ENCODE measurements at places on chromosomes 3 and 15.

- no peak for DNase-seq
These were observed 88.3 kb downstream of the ATP10A start for GRCh38 chr15:25774871-25775270.

DNA sequence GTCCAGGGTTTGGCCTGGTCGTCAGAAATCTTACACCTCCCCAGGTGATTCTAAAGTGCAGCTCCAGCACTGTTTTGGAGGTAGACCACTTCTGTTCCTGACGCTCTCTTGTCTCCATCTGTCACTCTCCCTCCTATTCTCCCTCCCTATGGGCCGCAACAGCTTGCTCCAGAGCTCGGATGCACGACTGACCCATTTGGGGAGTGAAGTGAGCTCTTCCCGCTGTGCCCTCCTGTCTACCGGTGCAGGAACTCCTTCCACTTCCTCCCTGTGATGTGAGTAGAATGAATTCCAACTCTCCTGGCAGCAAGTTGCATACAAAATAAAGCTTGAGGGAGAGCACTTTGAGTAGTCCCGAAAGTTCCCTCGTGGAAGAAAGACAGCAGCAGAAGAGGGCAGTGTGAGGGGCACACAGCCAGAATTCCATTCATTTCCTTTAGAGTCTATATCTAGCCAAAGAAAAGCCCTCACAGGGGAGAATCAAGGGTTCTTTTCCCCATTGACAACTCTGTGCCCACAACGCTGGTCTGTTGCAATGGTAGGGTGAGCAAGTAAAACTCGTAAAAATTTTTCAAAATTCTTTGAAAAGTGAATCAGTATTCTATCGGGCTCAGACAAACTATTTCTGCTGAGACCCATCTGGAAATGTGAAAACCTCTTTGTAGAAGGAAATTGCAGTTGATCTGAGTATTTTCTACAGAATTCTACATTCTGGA, 39.9 kb upstream of the BDH1 start:
- no peak for DNase-seq

GRCh38 chr15:77224352-77224751, 153.4 kb upstream of the TSPAN3 start:
- DNase-seq, result no peak

- no peak for DNase-seq
These were observed 77.9 kb upstream of the ASB14 start for GRCh38 chr3:57370341-57370740.

- DNase-seq, result no peak
These were observed 32.3 kb upstream of the LEKR1 start for GRCh38 chr3:156793851-156794250.

DNA sequence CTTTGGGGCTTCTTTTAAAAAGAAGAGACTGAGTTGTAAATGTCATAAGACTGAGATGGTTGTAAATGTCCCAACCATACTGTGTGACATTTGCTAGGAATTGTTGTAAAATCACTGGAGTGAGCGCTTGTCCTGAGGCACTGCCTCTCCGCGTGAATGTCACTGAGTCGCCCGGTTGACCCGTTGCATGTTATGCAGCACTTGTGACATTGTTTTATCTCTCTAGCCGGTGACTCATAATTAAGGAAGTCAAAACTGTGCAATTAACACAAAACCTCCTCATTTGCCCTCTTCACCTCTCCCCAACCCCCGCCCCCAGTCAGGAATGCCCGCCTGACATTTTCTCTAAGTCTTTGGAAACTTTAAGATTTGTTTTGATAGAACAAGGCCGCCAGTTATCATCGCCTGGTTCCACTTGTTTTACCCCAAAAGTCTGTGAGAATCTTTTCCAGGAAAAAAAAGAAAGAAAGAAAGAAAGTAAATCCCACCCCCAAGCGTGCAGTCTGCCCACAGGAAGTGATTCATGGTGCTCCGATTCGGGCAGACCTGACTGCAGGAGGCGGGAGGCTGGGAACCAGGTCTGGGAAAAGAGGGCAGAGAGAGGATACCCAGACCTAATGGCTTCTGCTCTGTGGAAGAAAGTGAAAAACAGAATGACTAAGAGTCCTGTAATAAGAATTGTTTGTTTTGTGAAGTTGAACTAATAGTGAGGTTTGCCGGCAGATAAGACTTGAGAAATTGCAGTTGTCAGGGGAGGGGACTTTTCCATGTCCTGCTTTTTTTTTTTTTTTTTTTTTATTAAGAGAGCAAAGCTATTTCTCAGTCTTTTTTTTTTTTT, 84.8 kb downstream of the SMAD3 start:
- no peak for DNase-seq

GRCh38 chr3:99191186-99191585, 289.7 kb upstream of the DCBLD2 start:
- DNase-seq, result no peak

GRCh38 chr3:17050071-17050470, 165.3 kb downstream of the PLCL2 start:
- DNase-seq, result no peak

DNA sequence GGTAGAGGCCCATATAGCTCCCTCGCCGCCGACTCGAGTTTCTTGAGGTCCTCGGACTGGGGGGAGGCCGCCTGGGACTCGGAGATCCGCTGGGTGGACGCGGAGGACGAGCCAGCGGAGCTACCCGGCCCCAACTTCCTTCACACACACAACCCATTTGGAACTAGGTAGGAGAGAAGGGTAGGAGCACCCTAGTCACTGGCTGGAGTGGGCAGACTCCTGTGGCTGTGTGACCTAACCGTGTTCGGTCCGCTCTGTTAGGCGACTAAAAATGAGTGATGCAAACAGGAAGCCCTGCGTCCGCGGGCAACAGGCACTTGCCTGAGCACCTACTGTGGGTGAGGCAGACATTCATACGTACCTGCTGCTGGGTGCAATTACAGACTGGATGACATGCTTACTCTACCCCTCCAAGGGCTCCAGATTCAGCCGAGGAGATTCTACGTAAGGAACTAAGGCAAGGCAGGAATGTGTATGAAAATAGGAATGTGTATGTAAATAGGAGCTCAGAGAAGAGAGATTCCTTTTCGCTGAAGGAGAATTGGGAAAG, 4.6 kb upstream of the SIN3A start:
- no peak for DNase-seq

GRCh38 chr3:50637011-50637410, 20.1 kb downstream of the MAPKAPK3 start:
- no peak for DNase-seq

DNA sequence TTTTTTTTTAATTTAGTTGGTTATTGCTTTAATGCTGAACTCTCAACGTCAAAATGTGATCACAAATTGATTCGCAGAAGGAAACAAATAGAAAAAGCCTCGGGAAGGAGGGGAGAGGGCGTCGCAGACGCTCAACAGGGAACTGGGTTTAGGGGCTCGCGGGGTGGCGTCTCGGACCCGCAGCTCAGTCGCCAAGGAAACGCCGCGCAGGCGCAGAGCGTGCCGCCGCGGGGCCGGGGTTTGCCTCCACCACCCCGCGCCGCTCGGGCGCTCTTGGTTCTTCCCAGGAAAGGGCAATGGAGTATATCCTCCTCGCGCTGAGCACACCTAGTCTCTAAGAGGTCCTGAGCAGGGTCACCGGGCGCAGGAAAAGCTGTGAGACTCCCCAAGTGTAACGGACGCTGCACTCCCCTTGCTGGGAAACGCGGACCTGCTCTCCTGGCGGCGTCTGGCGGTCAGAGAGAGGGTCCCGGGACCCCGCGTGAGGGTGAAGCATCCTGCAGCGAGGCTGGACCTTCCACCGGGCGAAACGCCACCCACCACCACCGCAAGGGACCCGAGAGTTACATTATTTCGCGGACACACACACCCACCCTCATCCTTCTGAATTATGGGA, 753 bp downstream of the PLCH1 start:
- no peak for DNase-seq

All from suprapubic skin (tissue), 4 donors.